ENCODE measurements at places on chromosomes 6 and 20.

DNA sequence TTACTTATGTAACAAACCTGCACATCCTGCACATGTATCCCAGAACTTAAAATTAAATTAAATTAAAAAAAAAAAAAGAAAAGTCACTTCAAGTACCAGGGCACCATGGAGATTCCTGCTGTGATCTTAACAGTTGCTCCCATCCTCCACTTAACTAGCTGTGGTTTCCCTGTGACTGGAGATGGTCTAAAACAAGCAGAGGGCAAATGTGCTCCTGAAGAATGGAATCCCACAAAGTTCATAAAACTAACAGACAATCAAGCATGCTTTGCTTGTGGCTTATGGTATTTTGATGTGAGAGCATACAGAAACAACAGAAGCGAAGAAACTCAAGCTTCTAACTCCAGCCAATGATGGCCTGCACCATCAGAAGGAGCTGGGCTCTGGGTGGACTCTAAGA is 153.6 kb upstream of the KCNK16 start:
- no peak for DNase-seq

- DNase-seq: no peak
Measured at GRCh38 chr6:127950566-127951145, 49.8 kb upstream of the THEMIS start.

GRCh38 chr6:81682235-81682795 is 70.2 kb downstream of the TENT5A start:
- DNase-seq: no peak

DNA sequence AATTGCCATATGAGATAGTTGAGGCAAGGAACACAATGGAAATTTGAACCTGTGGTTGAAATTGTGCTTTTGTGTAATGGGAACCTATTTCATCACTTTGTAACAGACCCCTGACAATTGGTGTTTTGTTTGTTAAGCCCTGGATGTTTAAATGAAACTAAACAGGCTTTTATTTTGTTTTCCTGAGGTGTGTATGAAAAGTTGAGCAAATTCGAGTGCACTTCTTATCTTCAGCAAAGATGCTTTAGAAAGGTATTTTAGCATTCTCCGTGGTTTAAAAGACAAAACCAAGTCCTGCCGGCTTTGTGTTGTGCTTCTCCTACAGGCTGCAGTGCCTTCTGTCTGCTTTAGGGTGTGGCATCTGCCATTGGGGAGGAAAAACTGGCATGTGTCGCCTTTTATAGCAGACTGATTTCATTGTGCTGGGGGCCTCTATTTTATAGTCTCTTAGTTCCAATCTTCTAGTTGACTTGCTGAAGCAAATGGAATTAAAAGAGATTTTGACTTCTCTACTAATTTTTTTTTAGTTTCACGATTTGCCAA is 2.2 kb upstream of the ARID1B start:
- DNase-seq: no peak

DNA sequence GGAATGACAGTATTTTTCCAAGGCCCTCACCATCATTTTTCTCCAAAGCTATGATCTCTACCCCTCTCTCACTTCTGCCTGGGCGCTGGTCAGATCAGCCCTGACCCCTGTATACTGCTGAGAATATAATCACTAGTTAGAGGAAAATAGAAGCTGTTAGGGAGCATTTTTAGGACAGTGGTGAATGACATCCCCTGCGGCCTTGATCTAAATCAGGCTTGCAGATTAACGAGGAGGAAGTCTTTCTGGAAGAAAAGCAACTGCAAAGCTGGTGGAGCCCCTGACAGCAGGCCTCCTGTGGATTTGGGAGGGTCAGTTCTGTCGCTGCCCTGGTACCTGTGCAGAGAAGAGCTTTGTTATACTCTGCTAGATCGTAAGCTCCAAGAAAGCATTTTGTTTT is 107.9 kb downstream of the RPP40 start:
- no peak for DNase-seq

GRCh38 chr6:110277100-110277665 is 81.0 kb downstream of the METTL24 start:
- no peak for DNase-seq

- no peak for DNase-seq
Measured at GRCh38 chr6:17780061-17780460, 73.3 kb upstream of the NUP153 start.

- DNase-seq: no peak
Measured at GRCh38 chr6:2973676-2974075, 2.3 kb upstream of the SERPINB6 start.

- no peak for DNase-seq
Measured at GRCh38 chr6:110735666-110736065, 79.6 kb downstream of the CDK19 start.

DNA sequence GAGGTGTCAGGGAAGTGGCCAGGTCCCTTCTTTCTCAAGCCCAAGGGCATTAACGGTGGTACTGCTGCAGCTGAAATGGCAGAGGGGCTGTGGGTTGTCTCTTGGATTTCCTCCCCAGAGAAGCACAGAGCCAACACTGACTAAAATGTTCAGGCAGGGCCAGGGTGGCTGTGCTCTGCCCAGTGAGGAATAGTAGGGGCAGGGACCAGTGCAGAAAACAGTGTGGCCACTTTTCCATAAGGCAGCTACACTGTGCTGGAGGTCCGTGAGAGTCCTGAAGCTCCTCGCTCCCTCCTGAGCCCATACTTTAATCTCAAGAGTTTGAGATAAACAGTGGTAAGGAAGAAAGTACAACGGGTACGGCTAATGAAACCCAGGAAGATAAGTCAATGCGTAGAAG is 4.5 kb downstream of the LPA start:
- DNase-seq: no peak

- DNase-seq: no peak
Measured at GRCh38 chr20:63693083-63693732, 3.2 kb upstream of the TNFRSF6B start.

DNA sequence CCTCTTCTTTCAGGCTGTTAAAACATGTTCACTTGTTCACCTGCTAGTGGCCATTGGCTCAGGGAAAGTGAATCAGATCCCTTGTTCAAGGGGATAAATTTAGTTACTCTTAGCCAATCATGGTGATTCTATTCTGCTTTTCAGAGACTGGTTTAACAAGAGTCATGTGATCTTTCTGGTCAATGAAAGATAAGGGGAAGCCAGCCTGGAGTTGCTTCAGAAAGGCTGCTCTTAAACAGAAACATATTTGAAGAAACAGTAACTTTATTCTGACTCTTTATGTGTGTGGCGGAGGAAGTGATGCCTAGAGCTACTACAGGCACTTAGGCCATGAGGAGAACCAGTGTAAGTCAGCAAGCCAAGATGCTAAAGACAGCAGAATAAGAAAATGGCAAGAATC is 28.1 kb upstream of the AHI1 start:
- DNase-seq: no peak

GRCh38 chr6:143014764-143015163 is 45.9 kb upstream of the AIG1 start:
- DNase-seq: no peak

GRCh38 chr20:4183361-4183760 is 168.0 kb upstream of the RNF24 start:
- no peak for DNase-seq

DNA sequence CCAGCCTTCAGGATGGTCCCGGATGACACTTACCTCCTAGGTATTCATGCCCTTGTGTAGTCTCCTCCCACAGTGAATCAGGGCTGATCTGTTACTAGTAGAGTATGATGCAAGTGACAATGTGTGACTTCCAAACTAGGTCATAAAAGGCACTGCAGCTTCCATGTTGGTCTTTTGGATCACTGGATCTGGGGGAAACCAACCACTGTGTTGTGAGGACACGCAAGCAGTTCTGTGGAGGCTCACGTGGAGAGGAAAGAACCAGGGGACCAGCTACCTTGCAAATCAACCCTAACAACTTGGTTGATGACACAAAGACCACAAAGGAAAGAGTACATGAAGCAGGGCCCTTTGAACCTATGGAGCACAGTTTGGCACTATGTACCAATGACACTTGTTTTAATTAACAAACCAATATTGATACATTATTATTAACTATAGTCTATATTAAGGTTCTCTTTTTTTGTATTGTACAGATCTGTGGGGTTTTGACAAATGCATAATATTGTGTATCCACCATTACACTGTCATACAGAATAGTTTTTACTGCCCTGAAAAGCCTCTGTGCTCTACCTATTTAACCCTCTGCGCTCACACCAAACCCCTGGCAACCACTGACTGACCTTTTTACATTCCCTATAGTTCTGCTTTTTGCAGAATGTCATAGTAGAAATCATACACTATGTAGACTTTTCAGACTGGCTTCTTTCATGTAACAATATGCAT is 16.3 kb upstream of the SDCBP2 start:
- DNase-seq: no peak

- no peak for DNase-seq
Measured at GRCh38 chr20:19486446-19486845, 271.6 kb upstream of the RIN2 start.

DNA sequence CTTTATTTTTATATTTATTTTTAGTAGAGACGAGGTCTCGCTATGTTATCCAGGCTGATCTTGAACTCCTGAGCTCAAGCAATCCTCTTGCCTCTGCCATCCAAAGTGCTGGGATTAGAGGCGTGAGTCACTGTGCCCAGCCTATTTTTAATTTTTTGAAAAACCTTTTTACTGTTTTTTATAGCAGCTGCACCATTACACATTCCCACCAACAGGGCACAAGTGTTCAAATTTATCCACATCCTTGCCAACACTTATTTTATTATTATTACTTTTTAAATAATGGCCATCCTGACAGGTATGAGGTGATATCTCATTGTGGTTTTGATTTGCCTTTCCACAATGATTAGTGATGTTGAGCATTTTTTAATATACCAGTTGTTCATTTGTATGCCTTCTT is 42.5 kb downstream of the PACSIN1 start:
- no peak for DNase-seq

DNA sequence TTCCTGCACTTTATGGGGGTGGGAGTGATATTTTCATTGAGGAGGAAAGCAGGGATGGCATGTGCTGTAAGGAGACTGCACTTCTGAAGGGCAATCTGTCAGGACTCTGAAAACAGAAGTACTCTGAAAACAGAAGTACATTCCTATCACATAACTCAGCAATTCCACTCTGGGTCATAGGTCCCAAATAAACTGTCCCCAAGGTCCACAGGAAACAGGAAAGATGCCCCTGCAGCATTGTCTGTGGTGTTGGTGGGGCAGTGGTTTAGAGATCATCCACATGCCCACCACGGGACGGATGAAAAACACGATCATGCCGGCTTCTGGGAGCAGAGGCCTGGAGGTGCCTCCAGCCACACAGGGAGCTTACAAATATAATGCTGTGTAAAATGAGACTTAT is 150.3 kb downstream of the OTOR start:
- DNase-seq: no peak

- DNase-seq: no peak
Measured at GRCh38 chr6:7047966-7048365, 59.8 kb upstream of the RREB1 start.

- peak; percentile 79 for DNase-seq
Measured at GRCh38 chr6:111105578-111105977, 18.3 kb downstream of the SLC16A10 start.

GRCh38 chr6:161482517-161482858 is 208.6 kb upstream of the AGPAT4 start:
- DNase-seq: no peak

- DNase-seq: no peak
Measured at GRCh38 chr6:157229132-157229618, 94.1 kb downstream of the TMEM242 start.

GRCh38 chr6:34671367-34671766 is 25.2 kb downstream of the ILRUN start:
- DNase-seq: no peak

DNA sequence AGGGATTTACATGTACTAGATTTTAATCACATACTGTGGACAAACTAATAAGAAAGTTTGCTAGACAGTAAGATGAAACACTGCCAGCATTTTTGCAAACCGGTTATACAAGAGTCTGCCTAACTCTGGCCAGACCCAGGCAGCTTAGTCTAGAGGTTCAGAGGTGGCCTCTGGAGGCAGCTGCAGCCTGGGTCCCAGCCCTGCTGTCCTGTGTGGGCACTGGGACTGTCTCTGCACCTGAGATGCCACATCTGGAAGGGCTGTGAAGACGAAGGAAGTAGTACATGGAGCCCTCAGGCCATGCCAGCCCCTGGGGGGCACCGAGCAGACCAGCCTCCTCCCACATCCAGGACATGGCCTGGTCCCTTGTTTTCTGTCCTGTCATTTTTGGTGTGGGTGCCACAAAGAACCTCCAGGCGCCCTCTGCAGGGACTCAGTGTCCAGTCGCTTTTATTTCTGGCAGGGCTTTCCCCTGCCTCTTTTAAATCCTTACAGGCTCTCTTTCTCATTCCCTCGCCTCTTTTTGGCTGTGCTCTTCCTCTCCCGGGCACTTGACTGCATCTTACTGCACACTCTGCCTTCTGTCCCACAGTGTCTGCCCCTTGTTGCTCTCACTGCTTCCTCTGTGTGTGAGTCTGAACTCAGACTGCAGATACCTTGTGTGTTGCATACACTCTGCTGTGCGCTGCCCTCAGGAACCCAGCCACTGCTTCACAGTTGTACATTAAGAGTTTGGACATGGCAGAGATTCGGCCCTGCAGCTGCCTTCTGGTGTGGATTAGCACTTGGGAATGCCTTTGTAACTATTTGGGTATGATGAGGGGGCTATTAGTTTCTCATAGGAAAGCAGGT is 216.7 kb downstream of the ZDHHC14 start:
- peak; percentile 57 for DNase-seq
